ENCODE measurements at places on chromosomes 3 and 15.

DNA sequence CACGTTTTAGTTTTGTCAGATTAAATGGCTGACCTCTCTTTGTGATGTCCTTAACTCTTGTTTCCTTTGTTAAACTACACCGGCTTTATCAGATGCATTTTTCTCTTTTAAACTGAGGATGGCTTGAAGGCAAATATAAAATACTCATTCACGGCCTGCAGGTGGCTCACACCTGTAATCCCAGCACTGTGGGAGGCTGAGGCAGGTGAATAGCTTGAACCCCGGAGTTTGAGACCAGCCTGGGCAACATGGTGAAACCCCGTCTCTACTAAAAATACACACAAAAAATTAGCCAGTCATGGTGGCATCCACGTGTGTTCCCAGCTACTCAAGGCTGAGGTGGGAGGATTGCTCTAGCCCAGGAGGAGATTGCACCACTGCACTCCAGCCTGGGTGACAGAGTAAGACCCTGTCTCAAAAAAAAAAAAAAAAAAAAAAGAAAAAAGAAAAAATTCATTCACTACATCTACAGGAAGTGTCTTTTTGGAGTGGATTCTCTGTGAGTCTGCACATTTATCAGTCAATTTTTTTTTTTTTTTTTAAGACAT is 34.7 kb upstream of the SACM1L start:
- no peak for DNase-seq

GRCh38 chr15:87365186-87365585 is 891.4 kb downstream of the NTRK3 start:
- DNase-seq: no peak

- no peak for DNase-seq
Observed at GRCh38 chr3:155701882-155702465, 42.9 kb downstream of the PLCH1 start.

DNA sequence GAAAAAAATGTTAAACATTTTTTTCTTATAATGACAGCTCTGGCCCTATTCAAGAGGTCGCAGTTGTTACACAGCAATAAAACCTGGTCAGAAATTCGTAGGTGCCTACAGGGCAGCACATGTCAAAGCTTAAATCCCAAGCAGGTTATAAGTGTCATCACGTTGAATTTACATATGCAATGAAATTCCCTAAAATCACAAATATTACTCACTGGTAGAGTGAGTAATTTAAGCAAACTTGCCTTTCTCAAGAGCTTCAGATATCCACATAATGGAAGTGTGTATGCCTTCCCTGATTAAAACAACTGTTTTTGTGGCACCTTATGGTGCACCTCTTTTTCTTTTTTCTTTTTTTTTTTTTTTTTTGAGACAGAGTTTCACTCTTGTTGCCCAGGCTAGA is 90.7 kb upstream of the FNDC3B start:
- DNase-seq: no peak

DNA sequence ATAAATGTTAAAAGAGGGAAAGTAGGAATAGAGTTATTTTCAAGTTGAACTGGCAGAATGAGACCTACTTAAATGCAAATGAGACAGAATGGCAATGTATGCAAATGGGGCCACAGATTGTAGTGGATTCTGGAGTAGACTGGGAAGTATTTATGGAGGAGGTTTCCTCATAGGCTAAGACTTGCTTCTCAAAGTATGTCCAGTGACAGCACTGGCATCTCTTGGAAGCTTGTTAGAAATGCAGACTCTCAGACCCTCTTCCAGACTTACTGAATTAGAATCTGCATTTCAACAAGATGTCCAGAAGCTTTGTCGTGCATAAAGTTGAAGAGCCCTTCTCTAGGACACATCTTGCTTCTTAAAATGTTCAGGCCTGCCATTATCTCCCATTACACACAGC is 67.8 kb upstream of the SNTN start:
- DNase-seq: no peak
